ENCODE measurements at places on chromosomes 2 and 18. TPM values are rescaled to one million over a fixed set of nuclear protein-coding genes. Genes with fewer than 3 reads are reported as not detected.

Gene TNS1
- total RNA-seq, result 316 TPM

Gene ERBB4
- 17.4 TPM for total RNA-seq

GRCh38 chr2:177313162-177313781, 48.7 kb upstream of the NFE2L2 start:
- DNase-seq, result no peak

Gene GULP1
- total RNA-seq, result 46.3 TPM

Gene TBR1
- 0.11 TPM for total RNA-seq

GRCh38 chr18:39960550-39960949, 1994.5 kb upstream of the PIK3C3 start:
- no peak for DNase-seq

Gene MPPE1
- 77.0 TPM for total RNA-seq

- DNase-seq, result peak; percentile 46
Measured at GRCh38 chr2:241509155-241509784, 886 bp upstream of the STK25 start.

DNA sequence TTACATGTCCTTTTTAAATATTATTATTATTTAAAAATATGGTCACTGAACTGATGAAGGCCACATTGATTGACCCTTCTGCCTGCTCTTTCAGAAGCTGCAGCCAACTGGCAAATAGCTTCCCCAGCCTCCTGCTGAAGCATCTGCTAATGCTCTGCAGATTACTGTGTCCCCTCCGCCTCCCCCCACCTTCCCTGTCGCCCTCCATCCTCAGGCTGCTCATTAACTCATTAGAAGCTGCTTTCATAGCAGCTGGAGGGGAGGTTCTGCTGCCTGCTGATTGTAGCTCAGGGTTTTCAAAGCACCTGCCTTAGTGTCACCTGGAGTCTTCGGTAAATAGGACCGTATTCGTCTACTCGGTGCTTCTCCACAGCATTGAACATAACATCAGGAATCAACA, 24.8 kb upstream of the LMAN1 start:
- no peak for DNase-seq

Gene DCDC2C
- 1.5 TPM for total RNA-seq

DNA sequence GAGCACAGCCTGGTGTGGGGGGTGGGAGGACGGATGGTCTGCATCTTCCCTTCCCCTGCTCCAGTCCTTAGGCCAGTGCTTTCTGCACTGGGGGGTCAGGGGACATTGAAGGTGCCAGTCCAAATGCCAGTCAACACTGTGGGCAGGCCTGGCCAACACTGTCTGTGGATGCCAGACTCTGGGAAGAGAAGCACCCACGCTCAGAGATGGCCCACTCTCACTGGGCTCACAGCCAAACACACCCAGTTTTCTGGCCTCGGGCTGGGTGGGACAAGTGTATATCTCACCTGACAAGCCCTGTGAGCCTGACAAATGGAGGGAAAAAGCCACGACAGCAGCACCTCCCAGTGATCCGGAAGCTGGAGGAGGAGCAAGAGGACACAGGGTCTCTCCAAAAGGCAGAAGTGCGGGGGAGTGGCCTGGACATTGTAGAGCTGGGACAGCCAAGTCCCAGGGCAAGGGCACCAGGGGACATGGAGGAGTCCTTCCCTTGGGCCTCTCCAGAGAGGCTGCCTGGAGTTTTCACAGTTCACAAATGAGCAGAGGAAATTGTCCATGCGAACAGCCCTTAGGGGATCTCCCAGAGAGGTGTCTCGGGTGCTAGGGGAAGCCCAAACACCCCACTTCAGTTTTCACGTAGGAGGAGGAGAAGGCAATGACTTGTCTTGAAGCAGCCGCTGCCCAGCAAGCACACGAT, 79.3 kb downstream of the SDC1 start:
- DNase-seq, result peak; percentile 58

DNA sequence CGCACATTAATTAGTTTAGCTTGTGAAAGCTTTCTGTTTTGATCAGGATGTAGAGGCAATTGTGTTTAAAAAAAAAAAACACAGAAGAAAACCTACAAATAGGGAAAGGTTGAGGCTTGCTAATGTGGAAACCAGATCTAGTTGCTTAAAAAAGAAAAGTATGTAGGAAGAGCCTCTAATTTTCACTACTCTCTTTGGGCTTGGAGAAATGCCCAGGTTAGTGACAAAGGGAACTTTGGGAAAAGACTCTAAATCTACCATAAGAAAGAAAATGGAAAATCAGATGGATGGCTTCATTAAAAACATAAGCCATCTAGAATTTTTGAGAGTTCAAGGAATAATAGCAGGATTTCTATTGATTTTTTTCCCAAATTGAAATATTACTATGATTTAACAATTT, 47.3 kb upstream of the SLC38A11 start:
- DNase-seq, result no peak

Gene ARHGEF4
- 15.6 TPM for total RNA-seq

- no peak for DNase-seq
Measured at GRCh38 chr2:184305105-184305504, 293.2 kb upstream of the ZNF804A start.

GRCh38 chr2:215003001-215003400, 135.4 kb downstream of the ABCA12 start:
- DNase-seq, result no peak

Gene SF3B6
- total RNA-seq, result 94.5 TPM

Gene FBXO48
- total RNA-seq, result 0.63 TPM

Gene MROH2A
- 3.5 TPM for total RNA-seq

DNA sequence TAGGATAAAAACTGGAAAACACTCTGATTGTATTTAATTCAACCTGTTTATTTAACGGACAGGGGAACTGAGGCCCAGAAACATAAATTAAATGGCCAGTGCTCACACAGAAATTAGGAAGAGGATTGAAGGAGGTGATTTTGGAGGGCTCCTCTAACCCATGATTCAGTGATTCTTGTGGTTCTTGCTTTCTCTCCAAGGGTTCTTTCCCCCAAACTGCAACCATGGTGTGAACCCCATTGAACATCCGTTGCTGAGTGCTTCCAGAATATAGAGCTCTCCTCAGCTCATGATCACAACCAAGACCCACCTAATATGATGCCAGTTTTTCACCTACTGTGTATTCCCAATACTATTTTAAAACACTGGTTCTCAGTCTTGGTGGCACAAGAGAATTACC, 41.4 kb downstream of the BMP10 start:
- DNase-seq, result no peak

Gene FABP1
- not detected for total RNA-seq

DNA sequence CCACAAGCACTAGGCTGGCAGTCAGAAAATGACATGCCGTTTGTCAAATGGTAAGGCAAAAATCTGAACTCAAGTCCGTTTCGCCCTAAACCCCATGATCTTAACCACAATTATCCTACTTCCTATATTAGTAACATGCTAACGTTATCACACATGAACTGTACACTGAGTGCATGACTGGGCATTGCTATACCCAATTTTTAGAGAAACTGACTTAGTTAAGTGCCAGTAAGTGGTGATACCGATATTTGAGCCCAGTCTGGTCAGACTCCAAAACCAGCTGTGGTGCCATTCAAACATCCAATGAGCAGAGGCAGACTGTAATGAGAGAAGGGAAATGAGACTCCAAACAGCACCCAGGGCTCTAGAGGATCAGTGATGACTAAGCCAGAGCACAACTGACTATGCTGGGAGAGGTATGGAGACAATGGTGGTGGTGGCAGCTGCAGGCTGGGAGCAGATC, 311.7 kb upstream of the PKDCC start:
- no peak for DNase-seq

- no peak for DNase-seq
Measured at GRCh38 chr18:61929881-61930640, 37.3 kb upstream of the RNF152 start.

- DNase-seq, result no peak
Measured at GRCh38 chr18:44039826-44040225, 640.9 kb upstream of the SETBP1 start.

GRCh38 chr2:236870370-236870769, 215.3 kb upstream of the COPS8 start:
- DNase-seq, result no peak

GRCh38 chr2:59986511-59986910, 566.9 kb downstream of the BCL11A start:
- DNase-seq, result no peak

- DNase-seq, result no peak
Measured at GRCh38 chr2:105886687-105887086, 142.0 kb downstream of the NCK2 start.

DNA sequence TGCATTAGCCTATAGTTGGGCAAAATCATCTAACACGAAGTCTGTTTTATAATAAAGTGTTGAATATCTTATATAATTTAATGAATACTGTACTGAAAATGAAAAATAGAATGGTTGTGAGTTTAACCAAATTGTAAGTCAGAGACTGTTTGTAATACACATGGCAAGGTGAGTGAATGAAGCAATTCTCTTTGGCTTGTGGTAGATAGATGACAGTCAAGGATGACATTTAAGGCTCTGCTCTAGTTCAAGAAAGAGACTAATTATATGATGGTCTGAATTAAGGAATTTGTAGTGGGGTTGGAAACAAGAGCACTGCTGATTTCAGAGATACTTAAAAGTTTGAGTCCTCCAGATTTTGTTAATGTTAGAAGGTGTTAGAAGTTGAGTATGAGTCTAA, 207.7 kb downstream of the MCFD2 start:
- DNase-seq, result no peak

DNA sequence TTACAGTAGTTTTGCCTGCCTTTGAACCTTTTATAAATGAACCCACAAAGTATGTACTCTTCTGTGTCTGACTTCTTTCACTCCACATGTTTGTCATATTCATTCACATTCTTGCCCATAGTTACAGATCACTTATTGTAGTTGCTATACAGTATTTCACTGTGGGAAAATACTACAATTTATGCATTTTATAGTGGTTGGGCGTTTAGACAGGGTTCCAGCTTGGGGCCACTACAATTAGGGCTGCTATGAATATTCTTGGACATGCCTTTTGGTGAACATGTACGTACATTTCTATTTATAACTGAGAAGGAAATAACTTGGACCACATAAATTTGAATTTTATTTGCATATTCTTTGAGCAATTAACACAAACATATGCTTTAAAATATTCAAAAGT, 15.4 kb upstream of the PMAIP1 start:
- no peak for DNase-seq

Gene NOSTRIN
- 12.6 TPM for total RNA-seq

DNA sequence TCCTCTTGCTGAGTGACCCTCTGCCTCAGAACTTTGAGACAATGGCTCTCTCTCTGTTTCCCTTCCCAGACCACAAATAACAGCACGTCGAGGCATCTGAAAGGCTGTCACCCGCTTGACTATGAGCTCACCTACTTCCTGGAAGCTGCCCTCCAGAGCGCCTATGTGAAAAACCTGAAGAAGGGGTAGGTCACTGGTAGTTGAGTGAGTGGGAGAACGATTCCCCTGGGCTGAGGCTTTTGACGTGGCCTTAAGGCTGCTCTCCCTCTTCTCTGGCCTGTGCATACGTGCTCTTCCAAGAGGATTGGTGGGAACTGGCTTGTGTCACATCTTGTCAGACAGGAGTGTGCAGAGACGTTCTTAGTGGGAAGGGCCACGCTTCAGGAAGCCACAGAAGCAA, 63.1 kb upstream of the MCFD2 start:
- DNase-seq, result no peak

- DNase-seq, result no peak
Measured at GRCh38 chr18:21362831-21363230, 120.8 kb downstream of the GREB1L start.

DNA sequence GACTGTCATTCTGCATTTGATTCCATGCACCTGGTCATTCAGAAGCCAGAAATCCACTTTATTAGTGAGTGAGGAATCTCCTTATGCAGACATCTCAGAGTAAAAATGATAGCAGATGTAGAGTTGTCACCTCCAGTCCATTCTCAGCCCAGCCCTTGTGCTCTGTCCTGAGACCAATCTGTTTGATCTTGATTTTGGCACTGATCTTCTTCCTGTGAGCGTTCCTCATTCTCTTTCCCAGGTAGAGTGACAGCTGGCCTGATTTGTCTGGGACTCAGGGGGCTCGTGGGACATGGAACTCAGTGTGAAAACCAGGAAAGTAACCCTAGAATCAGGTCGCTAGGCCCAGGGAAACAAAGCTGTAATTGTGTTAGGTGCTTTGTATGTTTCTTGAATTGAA, 8.9 kb downstream of the ARHGAP25 start:
- DNase-seq, result no peak

DNA sequence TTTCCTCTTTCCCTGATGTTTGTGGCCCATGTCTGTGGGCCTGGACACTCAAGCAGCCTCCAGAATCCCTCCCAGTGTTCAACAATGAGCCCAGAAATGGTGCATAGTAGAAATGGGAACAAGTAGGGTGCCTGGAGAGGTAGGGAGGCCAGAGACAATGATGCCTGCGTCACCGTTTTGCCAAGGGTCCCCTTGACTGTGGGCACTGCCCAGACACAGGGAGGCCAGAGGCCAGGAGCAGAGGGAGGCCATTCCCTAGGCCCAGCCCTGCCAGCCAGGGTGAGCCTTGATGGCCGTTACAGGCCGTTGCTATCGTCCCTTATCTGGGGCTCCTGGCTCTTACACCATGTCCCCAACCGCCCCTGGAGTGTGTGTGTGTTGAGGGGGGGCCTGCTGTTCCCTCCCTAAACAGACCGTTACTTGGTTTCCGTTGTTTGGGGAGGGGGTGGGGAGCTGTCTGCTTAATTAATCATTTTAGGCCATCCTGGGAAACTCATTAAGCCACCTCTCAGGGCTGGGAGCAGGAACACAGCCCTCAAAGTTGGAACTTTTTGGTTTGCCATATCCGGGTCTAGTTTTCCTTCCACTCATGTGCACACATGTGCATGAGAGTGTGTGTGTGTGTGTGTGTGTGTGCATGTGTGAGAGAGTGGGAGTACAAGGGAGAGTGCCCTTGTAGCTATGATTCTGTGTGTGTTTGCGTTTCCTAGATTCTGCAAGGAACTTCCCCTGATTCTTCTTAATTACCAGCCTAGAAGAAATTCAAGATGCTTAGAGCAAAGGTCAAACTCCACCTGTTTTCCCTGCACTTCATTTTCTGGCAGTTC, 135.2 kb upstream of the HAAO start:
- no peak for DNase-seq

Gene WDR33
- total RNA-seq, result 95.8 TPM

Gene AGBL5
- total RNA-seq, result 29.8 TPM

DNA sequence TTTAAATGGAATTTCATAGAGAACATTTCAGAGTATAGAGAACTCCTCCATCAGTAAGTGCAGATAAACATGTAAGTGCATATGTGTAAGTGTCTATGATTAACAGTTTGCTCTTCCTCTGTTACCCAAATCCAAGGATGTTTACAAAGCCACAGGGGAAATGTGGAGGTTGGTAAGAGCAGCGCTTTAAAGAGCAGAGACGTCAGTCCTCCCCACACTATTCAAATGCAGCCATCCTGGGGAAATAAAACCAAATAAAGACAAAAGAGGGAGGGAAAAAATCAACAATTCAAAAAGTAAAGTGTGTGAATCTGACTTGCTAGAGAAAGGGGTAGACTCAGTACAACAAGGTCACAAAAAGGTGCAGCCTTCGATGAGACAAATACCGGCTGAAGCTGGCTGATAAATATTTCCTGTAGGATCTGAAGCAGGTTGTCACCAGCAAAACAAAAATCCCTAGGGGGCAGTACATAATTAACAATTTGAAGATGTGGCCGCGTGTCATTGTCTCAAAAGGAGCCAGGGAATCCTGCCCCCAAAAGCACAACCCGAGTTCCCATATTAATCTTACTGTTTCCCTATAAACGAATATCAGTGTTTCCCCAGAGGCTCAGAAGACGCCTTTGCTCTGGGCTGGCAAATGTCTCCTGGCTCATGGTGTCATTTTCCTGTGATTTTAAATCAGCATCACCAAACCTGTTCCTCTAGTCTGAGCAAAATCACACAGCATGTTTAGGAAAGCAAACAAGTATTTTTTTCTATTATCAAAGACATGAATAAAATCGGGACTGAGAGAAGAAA, 216.5 kb downstream of the CDCA7 start:
- DNase-seq, result peak; percentile 16

Gene TEX51
- not detected for total RNA-seq

- no peak for DNase-seq
Measured at GRCh38 chr2:174553811-174554493, 43.7 kb downstream of the WIPF1 start.

All from thyroid gland (tissue), 4 donors.